Ovary (tissue), 10 donors: ENCODE measurements at places on chromosomes 11 and 22.

DNA sequence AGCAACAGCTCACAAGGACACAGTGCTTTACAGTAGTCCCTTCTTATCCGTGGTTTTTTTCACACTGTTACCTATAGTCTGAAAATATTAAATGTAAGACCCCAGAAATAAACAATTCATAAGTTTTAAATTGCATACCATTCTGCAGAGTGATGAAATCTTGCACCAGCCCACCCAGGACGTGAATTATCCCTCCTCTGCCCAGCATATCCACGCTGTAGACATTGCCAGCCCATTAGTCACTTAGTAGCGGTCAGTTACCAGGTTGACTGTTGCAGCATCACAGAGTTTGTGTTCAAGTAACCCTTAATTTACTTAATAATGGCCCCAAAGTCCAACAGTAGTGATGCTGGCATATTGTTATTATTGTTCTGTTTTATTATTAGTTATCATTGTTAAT lies 3.6 kb downstream of the CLTCL1 start:
- DNase-seq = no peak

- no peak for DNase-seq
Measured at GRCh38 chr11:43921561-43922294, 20.7 kb upstream of the C11orf96 start.

DNA sequence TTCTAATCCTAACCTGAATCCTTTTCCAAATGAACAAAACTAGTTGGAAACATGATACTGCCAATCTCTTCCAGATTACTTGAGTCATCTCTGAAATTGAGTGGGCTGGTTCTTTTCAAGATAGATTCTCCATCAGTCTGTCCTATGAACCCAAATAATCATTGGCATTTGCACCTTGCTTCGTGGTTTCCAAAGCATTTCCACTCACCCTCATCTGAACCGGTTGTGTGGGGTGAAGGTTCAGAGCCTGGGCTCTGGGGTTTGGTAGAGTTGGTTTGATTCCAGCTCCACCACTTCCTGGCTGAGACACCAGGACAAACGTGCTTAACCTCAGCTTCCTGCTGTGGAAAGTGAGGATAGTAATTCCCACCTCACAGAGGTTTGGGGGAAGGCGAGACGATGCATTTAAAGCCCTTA lies 206.4 kb upstream of the E2F8 start:
- DNase-seq = no peak

DNA sequence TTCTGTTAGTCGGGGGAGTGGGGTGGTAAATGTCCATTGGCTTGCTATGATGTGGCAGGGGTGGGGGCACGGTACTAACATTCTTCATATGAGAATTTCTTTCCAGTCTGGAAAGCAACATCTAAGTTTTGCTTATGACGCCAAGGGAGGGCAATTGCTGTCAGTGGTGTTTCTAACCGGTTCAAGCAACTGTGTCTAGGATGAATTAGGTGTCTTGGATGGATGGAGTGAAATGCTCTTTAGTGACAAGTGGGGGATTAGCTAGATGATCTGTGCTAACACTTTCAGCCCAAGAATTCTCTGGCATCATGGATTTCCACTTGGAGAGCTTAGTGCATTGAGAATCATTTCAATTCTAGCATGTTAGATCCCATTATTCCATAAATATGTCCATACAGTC lies 262.6 kb upstream of the SORL1-AS1 start:
- DNase-seq = no peak

- no peak for DNase-seq
Measured at GRCh38 chr11:74268456-74268855, 43.0 kb downstream of the P4HA3 start.

DNA sequence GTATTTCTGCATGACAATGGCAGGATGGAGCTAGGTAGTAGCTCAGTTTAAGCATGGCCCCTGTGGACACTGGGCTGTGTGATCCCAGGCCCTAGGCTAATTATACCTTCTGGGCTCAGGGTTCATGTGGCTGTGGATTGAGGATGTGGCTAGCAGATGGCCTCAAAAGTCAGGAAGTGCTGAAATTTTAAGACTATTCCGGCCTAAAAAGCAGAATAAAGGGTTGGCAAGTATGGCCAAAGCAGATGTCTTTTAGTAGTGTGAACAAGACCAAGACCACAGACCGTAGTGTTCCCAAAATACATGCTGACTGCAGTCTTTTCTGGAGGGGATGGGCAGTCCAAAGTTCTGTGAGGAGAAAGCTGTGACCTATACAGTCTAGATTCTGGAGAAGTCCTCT lies 115.7 kb upstream of the RAG2 start:
- DNase-seq = no peak

- DNase-seq = no peak
Measured at GRCh38 chr11:133163463-133164419, 368.6 kb downstream of the OPCML start.

GRCh38 chr11:103948187-103948763 lies 88.2 kb upstream of the DDI1 start:
- no peak for DNase-seq

- peak; percentile 73 for DNase-seq
Measured at GRCh38 chr11:2377511-2378443, 667 bp downstream of the CD81 start.

GRCh38 chr11:125173556-125173955 lies 9.0 kb downstream of the PKNOX2 start:
- DNase-seq = no peak

- no peak for DNase-seq
Measured at GRCh38 chr22:40408718-40409612, 38.6 kb downstream of the SGSM3 start.

DNA sequence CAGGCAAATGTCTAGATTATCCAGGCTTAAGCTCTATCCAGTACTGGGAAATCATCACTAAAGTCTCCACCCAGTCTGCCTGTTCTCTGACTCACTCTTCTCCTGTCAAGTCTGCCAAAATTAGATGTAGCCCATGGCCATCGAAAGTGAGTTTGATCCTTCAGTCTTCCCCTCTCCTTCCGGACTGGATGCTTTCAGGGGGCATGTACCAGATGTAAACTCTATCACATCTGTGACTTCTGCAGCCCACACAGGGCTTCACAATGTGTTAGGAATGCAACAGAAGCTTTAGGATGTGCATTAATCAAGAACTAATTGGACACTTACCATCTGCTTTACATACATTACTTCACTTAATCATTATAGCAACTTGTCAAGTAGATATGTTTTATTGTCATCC lies 12.3 kb downstream of the ME3 start:
- DNase-seq = no peak

DNA sequence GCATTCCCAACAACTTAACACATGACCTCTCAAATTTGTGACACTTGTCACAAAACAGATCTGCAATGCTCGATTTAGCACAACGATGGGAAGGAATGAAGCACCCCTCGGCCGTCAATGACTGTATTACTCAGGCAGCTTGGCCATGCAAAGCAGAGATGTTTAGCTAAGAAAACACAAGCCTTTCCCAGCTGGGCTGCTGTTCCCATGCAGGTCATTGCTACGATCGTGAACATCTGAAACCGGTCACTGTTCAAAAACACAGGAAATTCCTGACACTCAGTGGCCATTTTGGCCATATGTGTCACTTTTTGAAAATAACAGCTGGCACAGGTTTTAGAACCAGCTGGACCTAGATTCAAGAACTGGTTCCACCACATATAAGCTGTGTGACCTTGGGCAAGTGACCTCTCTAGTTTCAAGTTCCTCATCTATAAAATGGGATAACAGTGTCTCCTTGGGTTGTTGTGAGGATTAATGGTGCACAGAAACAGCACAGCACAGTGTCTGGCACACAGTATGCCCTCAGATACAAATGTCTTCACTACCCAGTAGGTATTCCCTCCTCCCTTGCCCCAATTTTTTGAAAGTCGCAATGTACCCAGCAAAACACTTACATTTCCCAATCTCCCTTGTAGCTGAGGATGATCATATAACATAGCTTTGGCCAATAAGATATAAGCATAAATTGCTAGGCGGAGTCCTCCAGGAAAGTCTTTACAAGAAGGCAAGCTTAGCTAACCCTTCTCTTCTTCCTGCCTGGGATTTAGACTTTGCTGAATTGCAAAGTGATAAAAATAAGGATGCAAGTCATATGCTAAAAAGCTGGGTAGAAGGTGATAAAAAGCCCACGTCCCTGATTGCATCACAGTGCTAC lies 93.1 kb downstream of the C11orf58 start:
- no peak for DNase-seq

GRCh38 chr22:37701141-37701786 lies 4.4 kb downstream of the TRIOBP start:
- no peak for DNase-seq

DNA sequence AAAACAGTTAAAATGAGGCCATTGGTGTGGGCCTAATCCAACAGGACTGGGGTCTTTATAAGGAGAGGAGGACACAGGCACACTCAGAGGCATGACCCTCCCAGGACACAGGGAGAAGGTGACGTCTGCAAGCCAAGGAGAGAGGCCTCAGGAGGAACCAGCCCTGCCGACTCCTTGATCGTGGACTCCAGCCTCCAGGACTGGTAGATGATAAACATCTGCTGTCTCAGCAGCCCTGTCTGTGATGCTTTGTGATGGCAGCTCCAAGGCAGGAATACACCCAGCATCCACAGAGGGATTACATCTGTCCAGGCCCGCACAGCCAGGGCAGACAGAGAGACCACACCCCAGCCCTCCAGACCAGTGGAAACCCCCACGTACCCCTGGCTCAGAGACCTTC lies 18.4 kb downstream of the CDKN1C start:
- DNase-seq = no peak

DNA sequence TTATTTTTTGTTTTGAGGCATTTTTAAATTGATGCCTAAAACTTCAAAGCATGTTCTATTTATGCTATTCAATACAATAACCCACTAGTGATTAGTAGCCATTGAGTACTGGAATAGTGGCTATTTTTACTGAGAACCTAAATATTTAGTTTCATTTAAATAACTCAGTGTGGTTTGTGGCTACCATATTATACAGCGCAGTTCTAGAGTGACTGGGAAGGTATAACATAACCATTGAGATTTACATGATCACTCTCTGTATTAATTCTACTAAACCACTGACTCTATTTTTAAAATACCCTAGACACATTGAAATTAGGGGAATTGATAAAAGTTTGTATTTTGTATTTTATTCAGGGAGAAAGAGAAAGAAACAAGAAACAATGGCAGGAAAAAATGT lies 441.2 kb downstream of the CNTN5 start:
- no peak for DNase-seq

GRCh38 chr11:70383664-70384565 lies 14.4 kb upstream of the CTTN start:
- DNase-seq = no peak

DNA sequence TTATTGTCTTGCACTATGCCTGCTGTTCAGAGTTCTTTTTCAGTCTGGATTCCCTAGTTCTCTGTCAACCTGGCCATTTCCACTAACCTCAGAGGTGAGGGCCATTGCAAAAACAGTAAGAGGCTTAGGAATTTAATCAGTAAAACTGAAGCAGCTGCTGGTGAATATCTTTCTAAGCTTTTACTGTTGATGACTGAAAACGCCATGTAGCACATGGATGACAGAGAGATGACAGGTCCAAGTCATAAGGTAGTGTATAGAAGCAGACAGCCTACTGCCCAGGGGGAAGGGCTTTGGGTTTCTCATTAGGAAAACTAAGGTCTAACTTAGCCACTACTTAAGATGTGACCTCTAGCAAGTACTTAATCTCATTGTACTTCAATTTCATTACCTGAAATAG lies 152.6 kb upstream of the DDI1 start:
- no peak for DNase-seq

DNA sequence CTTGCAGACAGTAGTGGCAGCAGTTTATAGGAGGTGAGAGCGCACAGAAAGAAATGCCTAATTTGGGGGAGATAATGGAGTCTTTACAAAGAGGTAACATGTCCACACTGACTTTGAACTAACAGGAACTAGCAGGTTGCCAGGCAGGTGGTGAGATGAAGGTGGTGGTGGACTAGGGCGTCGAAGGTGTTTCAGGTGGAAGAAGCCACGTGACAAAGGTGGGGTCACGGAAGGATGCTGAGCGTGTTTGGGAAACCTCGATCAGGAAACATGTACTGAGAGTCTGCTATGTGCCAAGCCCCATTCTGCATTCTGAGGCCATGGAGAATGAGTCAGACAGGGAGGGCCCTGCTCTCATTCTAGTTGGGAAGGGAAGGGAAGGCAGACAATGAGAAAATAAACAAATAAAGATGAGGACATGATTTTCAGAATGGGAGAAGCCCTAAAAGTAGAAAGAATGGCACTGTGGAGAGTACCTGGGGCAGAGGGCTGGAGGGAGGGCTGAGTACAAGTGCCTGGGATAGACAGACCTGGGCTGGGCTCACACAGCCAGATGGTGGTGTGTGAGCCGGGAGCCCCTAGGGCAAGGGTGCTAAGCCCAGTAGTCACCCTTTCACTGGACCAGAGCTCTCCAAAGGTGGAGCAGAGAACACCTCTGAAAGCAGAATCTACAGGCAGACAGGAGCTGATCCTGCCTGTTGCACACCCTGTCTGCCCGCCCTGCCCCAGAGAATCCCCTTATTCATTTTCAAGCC lies 16.2 kb upstream of the NNMT start:
- DNase-seq = no peak

- DNase-seq = no peak
Measured at GRCh38 chr11:119641983-119642745, 86.8 kb downstream of the NECTIN1 start.

- no peak for DNase-seq
Measured at GRCh38 chr11:44590769-44591168, 25.3 kb downstream of the CD82 start.

GRCh38 chr11:119376197-119376847 lies 5.2 kb downstream of the USP2 start:
- DNase-seq = no peak

DNA sequence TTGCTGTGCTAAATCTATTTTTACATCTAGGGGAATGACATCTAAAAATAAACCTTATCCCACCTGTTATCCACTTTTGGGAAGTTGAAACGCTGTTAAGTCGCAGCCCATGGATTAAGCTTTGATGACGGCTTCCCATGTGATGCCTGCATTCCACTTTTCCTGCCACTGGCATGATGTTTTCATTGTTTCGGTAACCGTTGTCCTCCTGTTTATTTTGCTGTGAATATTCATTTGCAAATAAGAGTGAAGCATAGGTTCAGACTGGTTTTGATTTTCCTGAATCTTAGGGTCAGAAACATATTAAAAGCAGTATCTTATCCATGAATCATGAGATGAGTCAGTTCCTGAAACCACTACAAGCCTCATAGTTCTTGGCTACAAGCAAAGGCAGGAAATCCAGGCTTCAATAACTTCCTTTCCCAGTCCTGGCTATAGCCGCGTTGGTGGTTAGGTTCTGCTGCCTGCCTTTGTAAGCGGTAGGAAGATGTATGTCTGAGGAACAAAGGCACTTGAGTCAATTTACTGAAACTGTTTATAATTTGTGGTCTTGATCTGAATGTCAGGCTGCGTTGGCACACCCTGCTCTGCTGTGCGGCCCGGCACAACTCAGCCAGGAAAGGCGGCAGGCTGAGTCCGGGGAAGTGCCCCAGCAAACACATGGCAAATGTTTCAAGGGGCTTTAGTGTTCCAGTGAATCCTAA lies 19.4 kb downstream of the TEAD1 start:
- peak; percentile 48 for DNase-seq

DNA sequence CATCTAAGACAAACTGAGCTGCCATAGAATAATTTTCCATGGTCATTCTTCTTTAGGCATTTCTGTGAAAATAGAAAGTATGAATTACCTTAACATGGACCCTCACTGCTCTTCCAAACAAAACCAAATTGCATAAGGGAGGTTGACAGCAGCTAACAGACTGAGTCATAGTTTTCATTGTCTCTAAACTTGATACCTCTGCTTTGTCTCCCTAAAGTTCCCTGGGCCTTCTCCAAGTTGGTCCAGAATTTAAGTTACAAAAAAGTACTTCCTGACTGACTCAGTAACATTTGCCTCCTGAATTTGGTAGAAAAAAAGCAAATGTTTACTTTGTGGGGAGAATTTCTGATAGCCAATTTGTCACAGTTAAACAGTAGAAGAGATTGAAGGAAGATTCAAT lies 3.0 kb downstream of the OR8D1 start:
- DNase-seq = no peak
